Fibroblast of the aortic adventitia (primary cell): ENCODE measurements at places on chromosomes 12 and 14. TPM values are rescaled to one million over a fixed set of nuclear protein-coding genes. Genes with fewer than 3 reads are reported as not detected.

Gene WSB2
- 32.9 and 117 TPM in 2 replicates for total RNA-seq

Gene AMN
- total RNA-seq: not detected in 2 replicates

Gene GALNT9
- 0.49 TPM in 1 of 2 replicates, not detected in the other for total RNA-seq

Gene CLEC6A
- not detected in 2 replicates for total RNA-seq

Gene INHBE
- total RNA-seq: 0.16 and 0.99 TPM in 2 replicates

Gene HELB
- 3.0 and 3.7 TPM in 2 replicates for total RNA-seq

Gene RAB15
- total RNA-seq: 3.8 and 4.8 TPM in 2 replicates

Gene CLEC9A
- total RNA-seq: not detected in 2 replicates

Gene MAP1LC3B2
- total RNA-seq: not detected in 2 replicates

Gene PROX2
- total RNA-seq: not detected in 2 replicates

Gene LETMD1
- total RNA-seq: 30.5 and 40.6 TPM in 2 replicates

Gene KRT77
- total RNA-seq: not detected in 2 replicates

Gene TMPRSS12
- not detected in 2 replicates for total RNA-seq

Gene DYRK2
- 23.8 and 32.1 TPM in 2 replicates for total RNA-seq

Gene CCDC177
- total RNA-seq: not detected in 2 replicates

Gene DHH
- 0.41 TPM in 1 of 2 replicates, not detected in the other for total RNA-seq

Gene TSPAN8
- total RNA-seq: 7.1 and 15.5 TPM in 2 replicates

Gene GLS2
- 0.36 TPM in 1 of 2 replicates, not detected in the other for total RNA-seq
